Inflammatory macrophage treated with lipopolysaccharide for 1 hour (primary cell): ENCODE measurements at places on chromosomes 13 and 19.

DNA sequence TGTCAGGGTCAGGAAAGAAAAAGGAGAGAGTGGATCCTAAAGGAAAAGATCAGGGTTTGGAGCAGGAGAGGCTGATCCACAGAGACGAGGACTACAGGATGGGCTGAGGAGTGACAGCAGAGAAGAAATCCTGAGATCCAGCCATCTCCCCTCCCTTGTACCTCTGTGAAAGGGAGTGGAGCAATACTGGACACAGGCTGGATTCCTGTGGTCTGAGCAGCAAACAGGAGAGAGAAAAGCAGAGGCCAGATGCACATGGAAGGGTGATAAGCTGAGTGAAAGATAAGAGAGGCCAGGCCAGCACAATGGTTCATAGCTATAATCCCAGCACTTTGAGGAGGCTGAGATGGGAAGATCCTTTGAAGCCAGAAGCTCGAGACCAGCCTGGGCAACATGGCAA, 472.1 kb upstream of the TSHZ3 start:
- no peak for DNase-seq

GRCh38 chr13:45021250-45021649, 31.9 kb downstream of the GPALPP1 start:
- DNase-seq: no peak

DNA sequence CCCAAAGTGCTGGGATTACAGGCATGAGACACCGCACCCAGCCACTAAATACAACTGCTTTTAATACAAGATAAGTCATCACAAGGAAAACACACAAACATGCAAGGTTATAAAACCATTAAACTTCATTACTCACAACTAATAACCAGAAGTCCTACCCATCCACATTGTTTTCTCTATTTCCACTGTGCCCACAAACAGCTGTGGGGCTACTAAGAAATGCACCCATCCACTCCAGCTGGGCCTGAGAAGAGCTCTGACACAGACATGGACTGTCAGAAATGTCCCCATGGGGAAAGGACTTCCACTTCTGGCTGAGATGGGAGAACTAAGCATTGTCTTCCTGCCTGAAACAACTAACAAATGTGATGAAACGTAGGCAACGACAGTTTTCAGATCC, 17.2 kb downstream of the SAFB2 start:
- no peak for DNase-seq

DNA sequence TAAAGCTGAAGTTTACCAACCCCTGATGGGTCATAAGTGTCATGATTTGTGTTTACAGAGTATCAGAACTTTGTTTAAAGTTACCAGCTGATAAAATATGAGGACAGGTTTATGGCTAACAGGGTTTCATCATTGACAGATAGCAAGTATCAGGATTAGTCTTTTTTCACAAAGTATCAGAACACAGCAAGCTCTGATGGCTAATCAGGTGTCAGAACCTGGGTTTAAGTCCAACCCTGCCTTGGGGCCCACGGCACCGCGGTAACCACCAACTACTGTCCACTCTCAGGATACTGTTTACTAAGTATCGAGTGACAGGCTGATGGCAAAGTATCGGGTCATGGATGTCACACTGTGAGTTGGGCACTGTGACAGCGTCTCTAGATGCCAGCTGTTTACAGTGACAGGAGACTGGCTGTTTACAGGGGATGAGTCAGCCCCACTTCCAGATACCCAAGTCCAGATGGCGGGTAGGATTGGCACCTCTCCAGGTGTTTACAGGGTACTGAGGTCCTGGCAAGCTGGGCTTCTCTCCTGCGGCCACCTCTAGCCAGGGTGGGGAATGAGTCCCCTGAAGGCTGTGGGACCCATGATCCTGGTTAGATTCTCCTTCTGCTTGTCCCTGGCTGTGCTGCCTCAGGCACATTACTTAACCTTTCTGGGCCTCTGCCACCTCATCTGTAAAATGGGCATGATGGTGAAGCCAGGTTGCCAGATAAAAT, 21.8 kb downstream of the ARRDC2 start:
- DNase-seq: no peak

DNA sequence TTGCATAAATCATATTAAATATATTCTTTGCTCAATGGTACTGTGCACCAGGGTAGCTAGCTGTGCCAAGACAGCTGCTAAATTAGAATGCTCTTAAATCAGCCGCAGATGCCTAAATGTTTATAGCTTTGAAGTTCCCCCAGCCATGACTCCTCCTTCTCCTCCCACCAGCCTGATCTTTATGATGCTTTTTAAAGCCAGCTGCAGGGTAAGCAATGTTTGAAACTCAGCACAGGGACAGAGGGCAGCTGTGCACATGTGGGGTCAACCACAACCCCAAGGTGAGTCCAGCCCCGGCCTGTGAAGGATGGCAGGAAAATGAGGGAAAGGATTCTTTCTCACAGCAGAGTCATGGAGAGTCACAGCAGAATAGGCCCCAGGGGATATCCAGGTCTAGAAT, 635.7 kb downstream of the UQCRFS1 start:
- DNase-seq: no peak

- DNase-seq: no peak
Observed at GRCh38 chr13:113452466-113452865, 822 bp downstream of the ADPRHL1 start.

GRCh38 chr13:84405286-84405685, 523.0 kb upstream of the SLITRK1 start:
- no peak for DNase-seq

- DNase-seq: peak; percentile 82
Observed at GRCh38 chr19:36115453-36116343, at the start of gene TBCB. TBCB (plus strand) TSS chr19:36115468; CDS start chr19:36115561, 93 bp downstream.

DNA sequence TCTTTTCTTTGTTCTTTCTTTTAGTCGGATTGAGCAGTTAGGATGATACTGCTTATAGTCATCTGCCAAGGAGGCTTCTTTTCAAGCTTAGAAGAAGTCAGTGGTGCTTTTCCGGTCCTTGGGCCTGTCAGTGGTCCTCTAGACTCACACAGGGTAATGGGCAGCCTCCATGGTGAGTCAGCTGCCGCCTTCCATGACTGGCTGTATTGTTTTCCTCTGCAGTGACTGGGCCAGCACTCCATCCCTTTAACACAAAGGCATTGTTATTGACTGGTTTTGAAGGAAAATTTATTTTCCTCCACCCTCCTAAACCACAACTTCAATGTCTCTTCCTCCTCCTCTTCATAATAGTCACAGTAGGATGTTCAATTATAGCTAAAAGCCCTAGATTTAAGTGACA, 47.1 kb upstream of the CNMD start:
- DNase-seq: no peak

GRCh38 chr19:14086098-14086497, 515 bp upstream of the C19orf67 start:
- no peak for DNase-seq

DNA sequence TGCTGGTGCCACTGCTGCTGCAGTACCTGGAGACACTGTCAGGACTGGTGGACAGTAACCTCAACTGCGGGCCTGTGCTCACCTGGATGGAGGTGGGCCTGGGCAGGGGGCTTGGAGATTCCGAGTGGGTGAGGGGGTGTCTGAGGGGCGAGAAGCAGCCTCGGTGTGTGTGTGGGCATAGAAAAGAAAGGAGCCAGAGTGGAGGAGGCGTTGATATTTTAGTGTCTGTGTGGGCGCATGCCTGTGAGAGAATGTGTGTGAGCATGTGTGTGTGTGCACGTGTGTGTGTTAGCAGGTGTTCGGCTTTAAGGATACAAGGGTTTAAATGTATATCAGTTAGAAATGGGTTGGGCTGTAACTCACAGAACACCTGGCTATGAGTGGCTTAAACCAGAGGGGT, 3.7 kb downstream of the ARHGAP33 start:
- DNase-seq: no peak

GRCh38 chr19:49355909-49356353, 6.3 kb downstream of the TEAD2 start:
- DNase-seq: peak; percentile 46

- DNase-seq: no peak
Observed at GRCh38 chr19:13997631-13997962, 8.5 kb downstream of the RFX1 start.

- no peak for DNase-seq
Observed at GRCh38 chr13:113537205-113537604, 46.7 kb upstream of the DCUN1D2 start.

GRCh38 chr19:51096473-51097165, 11.6 kb downstream of the CTU1 start:
- DNase-seq: no peak

- DNase-seq: no peak
Observed at GRCh38 chr19:41606215-41606837, 20.5 kb downstream of the CEACAM4 start.

DNA sequence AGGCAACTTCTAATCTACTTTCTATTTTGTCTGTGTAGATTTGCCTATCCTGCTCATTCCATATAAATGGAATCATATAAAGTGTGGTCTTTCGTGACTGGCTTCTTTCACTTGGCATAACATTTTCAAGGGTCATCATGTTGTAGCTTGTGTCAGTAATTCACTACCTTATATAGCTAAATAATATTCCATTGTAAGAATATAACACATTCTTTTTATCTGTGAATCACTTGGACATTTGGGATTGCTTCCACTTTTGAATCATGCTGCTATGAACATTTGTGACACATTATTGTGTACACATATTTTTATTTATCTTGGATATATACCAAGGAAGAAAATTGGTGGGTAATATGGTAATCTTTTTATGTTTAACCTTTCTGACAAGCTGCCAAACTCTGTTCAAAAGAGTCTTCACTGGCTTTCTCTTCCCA, 89.0 kb upstream of the CSNK1A1L start:
- DNase-seq: no peak

DNA sequence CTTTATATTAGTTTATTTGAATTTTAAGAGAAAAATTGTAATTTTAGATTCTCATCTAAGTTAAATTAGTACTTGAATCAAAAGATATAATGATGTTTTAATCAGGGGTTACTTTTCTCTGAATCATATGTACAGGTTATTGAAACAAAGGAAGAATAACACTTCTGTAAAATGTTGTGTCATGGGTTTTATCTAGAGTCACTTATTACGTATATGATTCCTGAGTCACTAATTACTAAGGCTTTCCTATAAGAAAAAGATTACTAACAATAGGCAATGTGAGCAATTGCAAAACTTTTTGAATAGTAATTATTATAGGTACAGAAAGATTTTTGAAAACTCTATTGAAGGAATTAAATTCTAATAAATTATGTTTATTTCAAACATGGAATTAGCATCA, 99.2 kb upstream of the KLF5 start:
- peak; percentile 7 for DNase-seq

- no peak for DNase-seq
Observed at GRCh38 chr13:100904293-100904976, 229.8 kb upstream of the TMTC4 start.

GRCh38 chr13:91576590-91576989, 178.2 kb downstream of the GPC5 start:
- no peak for DNase-seq

- peak; percentile 32 for DNase-seq
Observed at GRCh38 chr13:78576261-78576660, 27.1 kb downstream of the POU4F1 start.

DNA sequence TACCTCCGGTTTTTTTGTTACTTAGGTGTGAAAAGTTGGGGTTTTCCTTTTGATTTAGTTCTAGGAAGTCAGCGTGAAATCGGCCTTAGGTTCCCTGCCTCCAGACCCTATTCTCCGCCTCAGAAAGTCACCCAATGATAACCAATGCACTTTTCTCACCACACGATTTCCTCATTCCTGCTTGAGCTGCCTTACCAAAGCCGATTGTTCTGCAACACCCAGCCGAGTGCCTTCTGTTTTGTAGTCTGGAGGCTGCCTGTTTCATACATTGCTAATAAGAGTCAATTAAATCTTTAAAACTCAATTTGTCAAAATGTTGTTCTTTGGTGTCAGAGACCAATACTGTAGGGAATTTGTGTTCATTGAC, 39.7 kb downstream of the GJA3 start:
- peak; percentile 32 for DNase-seq

GRCh38 chr13:54185101-54185500, 1156.5 kb downstream of the OLFM4 start:
- no peak for DNase-seq

DNA sequence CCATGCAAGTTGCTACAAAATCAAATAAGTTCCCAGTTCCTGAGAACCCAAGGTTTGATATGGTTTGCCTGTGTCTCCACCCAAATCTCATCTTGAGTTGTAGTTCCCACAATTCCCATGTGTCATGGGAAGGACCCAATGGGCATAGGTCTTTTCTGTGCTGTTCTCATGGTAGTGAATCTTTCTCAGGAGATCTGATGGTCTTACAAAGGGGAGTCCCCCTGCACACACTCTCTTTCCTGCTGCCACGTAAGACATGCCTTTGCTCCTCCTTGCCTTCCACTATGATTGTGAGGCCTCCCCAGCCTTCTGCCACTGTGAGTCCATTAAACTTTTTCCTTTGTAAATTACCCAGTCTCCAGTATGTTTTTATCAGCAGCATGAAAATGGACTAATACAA, 28.5 kb upstream of the TSHZ3 start:
- no peak for DNase-seq

DNA sequence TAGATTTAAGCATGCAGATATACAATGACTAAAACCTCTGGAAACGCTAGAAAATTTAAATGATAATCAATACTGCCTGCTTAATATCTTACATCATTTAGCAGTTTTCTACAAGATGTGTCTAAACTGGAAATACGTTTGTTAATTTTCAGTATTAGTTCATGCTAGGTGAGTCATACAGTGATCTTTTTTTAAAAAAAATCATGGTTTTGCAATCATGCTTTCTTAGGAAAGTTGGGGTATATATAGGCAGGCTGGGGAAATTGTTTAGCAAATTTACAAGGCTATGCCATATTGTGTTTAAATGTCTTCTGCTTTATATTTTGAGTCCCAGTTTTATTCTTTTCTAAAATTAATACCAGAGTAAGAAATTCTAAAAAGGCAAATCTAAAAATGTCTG, 245.4 kb upstream of the SPRY2 start:
- DNase-seq: peak; percentile 45

DNA sequence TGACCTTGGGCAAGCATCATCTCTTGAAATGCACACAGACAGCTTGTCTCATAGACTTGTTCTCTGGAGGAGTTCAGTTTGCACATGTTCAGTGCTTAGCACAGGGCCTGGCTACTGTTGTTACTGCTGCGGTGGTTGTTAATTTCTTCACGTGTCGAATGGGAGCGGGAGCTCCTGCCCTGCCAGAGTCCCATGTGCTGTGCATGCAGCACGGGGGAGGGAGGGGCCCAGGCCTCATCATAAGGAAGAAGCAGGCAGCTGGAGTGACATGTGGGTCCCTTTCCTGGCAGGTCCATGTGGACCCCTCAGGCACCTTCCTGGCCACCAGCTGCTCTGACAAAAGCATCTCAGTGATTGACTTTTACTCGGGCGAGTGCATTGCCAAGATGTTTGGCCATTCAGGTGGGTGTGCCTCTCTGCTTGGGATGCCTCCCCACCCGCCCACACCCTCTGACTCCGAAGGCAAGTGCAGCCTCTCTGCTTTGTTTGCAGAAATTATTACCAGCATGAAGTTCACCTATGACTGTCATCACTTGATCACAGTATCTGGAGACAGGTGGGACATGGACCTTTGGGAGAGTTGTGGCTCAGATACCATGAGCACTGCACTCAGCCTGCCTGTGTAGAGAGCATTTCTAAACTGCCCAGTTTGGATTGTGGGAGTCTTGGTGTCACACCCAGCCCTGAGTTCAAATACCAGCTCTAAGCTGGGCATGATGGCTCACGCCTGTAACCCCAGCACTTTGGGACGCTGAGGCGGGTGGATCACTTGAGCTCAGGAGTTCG, 19.8 kb upstream of the OVOL3 start:
- DNase-seq: no peak
